NCI-H1436 (cell line): ENCODE measurements at places on chromosomes 12 and 14.
A peak's percentile ranks its signal among the peaks of the same experiment; 100 is the strongest.

GRCh38 chr12:45483571-45483970 is 245.9 kb upstream of the ARID2 start:
- no peak for DNase-seq

DNA sequence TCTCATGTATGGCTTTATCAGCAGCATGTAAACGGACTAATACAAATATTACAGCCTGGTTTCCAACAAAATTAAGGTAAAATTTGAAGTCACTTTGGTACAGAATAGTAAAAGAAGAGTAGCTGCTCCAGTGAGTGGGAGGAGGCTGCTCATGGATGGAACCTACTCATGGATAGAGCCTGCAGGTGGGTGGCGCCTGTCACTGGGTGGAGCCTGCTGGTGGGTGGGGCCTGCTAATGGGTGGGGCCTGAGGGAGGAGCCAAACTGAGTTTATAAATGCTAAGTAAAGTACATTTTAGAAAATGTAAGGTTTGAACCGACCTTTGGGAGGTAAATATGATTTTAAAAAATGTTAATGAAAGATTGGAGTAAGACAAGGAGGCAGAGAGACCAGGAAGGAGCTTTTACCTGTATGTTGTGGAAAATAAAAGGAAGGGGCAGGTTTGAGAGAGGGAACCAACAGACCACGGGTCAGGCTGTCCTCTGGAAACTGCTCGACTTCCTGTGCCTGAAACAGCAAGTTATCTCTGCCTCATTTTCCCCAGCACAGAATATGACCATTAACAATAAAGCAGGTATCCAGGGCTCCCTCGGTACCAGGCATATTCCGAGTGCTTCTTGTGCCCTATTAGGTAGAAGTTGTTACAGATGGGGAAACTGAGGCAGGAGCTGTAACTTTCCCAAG is 55.9 kb upstream of the SEL1L start:
- DNase-seq, result no peak

GRCh38 chr14:79275292-79275655 is 936.0 kb downstream of the DIO2 start:
- DNase-seq, result no peak

- DNase-seq, result no peak
Observed at GRCh38 chr12:56628671-56629458, 1.3 kb downstream of the BAZ2A start.

DNA sequence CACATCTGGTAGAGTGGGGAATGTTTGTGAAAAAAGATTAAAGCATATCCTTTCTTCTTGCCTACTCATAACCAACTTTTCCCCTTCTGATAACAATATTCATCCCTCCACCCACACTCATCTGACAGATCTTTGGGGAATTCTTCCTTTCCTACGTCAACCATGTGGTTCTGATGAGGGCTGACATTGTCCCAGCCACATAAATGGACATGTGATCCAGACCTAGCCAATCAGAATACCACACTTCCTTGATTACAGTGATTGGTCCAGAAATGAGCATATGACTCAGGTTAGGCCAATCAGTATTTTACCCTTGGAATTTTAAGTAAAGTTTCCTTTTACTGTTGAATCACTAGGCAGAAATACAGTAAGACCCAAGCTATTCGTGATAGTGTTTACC is 58.9 kb downstream of the GPR65 start:
- DNase-seq, result no peak

DNA sequence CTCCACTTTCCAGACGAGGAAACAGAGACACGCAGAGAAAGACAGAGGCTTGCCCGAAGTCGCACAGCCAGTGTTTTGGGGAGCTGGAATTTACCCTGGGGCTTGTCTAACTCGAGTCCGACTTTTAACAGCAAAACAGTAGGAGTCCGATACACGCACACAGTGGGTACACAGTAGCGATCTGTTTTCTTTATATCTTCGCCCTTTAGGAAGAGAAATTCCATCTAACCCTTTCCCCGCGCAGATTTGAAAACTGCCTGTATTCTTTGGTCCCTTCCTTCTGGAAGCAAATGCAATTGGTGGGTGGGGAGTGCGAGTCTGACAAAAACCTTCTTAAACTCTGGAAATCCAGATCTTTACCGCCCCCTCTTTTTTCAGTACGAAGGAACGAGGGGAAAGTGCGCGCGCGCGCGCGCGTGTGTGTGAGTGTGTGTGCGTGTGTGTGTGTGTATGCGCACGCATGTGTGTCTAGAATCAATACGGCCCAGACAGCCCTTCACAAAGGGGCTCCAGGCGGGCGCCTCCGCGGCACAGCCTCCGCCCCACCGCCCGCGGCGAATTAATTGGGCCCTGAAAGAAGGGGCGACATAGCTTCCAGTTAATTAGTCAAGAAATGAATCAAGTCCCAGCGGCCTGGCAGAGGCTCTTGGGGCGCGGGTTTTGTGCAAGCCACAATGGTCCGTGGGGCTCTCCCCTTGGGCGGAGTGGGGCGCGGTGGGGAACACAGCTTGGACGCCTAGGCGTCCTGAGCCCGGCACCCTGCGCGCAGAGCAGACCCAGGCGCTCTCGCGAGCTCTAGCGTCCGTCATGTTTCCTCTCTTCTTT is 14.0 kb upstream of the TBX3 start:
- peak; percentile 42 for DNase-seq

DNA sequence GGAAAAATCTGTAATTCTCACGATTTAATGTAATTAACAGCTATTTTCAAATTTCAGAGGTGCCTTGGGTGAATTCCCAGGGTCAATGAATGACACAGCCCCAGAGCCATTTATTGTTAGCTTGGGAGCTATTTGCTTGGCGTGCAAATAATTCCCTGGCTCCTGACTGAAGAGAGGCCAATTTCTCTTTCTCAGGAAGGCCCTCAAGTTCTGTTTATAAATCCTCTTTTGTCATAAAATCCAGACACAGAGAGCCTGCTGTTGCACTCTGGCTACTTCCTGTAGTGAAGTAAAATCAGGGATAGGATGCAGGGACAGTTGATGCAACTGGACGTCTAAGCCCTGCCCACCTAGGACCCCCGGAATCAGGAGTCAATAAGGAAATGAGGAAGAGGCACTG is 154.3 kb downstream of the TMX1 start:
- DNase-seq, result no peak

GRCh38 chr12:104352106-104352713 is 48.7 kb downstream of the EID3 start:
- DNase-seq, result no peak

GRCh38 chr12:32331133-32331532 is 68.2 kb upstream of the FGD4 start:
- DNase-seq, result no peak

- no peak for DNase-seq
Observed at GRCh38 chr14:100142073-100143040, 17.1 kb downstream of the DEGS2 start.
